Activated CD4-positive, alpha-beta T cell treated with anti-CD3 and anti-CD28 coated beads, Interleukin-2, amount 10 ng/mL, durations not matched to agents 7 days and 5 days (primary cell): ENCODE measurements at places on chromosomes 1 and 21. TPM values are rescaled to one million over a fixed set of nuclear protein-coding genes. Genes with fewer than 3 reads are reported as not detected.

DNA sequence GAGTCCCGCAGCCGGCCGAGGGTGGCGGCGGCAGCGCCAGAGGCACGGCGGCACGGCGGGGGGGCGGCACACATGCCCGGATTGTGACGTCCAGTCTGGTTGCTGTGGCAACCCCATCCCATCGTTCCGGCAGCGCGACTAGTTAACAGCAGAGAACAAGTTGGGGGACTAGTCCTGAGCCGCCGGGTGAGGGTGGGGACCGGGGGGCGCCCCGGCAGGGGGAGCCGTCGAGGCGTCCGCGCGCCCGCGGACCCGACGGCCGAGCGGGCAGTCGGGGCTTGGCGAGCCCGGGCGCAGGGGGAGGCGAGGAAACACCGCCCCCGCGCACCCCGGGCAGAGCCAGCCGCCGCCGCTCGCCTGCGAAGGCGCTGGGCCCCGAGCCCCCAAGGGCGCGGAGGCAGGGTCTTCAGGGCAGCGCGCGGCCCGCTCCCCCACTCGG, at the start of gene CHD5:
TSS of gene CHD5 (minus strand) at position 54 of the 439 bp plus-strand sequence. CDS start 298 bp downstream, outside the sequence.
- H3K4me1 ChIP-seq, result peaks cover 6% of the 10 kb centered on the region
- H3K4me3 ChIP-seq, result peak within 1 kb of the TSS; percentile 27
- H3K27me3 ChIP-seq, result peaks cover 38% of the 10 kb centered on the region
- peaks cover 12% of the 10 kb centered on the region for H3K36me3 ChIP-seq
- no peak within 1 kb of the TSS for H3K27ac ChIP-seq
- DNase-seq, result no peak

DNA sequence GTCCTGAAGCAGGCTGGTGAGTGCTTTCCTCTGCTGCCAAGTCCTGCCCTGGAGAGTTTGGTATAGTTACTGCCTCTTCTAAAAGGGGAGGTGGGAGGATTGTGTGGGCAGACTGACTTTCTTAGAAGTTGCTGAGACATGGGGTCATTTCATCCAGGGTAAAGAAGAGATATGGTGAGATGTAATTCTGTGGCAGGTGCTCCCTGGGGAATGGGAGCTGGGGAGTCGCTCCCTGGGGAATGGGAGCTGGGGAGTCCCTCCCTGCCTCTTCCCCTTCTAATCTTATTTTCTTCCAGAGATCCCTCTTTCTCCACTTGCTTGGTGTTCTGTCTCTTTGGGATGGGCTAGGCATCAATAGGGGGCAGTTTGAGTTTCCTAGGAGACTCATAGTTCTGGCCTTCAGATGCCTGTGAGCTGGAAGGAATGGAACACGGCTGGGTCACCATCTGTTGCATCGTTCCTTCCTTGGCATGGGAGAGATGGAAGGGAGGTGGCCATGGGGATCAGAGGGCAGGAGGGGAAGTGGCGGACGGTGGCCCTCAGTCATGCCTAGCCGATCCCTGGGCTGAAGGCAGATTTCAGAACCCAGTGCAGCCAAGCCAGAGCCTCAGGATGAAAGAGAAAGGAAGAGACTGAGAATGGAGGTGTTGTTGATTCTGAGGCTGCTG, 59.0 kb downstream of the NFASC start:
- H3K27ac ChIP-seq, result no peak overlapping the region
- no peaks in the 10 kb centered on the region for H3K36me3 ChIP-seq
- no peak overlapping the region for H3K4me3 ChIP-seq
- H3K4me1 ChIP-seq, result no peaks in the 10 kb centered on the region
- DNase-seq, result no peak

DNA sequence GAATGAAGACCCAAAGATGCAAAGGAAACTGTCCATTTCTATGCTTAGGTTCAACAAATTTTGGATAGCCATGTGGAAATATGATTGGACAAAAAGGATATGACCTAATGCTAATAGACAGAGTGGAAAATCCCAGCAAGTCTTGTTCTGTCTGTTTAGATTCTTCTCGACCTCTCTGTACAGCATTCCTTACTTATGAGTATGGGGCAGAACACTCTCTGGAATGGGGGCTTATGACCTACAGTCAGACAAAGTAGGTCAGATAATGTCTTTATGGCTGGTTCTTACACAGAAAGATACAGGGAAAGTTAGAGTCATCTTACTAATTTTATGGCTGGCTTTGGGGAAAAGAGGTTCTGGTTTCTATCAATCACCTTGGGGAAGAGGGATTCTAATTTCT, 2.8 kb downstream of the GCSAML start:
- peaks cover 12% of the 10 kb centered on the region for H3K27me3 ChIP-seq
- H3K4me1 ChIP-seq, result peaks cover 8% of the 10 kb centered on the region
- no peak for DNase-seq
- no peak overlapping the region for H3K4me3 ChIP-seq
- H3K27ac ChIP-seq, result no peak overlapping the region

Gene OR2G6
- total RNA-seq, result not detected
